ENCODE measurements at places on chromosomes 3 and 15.

DNA sequence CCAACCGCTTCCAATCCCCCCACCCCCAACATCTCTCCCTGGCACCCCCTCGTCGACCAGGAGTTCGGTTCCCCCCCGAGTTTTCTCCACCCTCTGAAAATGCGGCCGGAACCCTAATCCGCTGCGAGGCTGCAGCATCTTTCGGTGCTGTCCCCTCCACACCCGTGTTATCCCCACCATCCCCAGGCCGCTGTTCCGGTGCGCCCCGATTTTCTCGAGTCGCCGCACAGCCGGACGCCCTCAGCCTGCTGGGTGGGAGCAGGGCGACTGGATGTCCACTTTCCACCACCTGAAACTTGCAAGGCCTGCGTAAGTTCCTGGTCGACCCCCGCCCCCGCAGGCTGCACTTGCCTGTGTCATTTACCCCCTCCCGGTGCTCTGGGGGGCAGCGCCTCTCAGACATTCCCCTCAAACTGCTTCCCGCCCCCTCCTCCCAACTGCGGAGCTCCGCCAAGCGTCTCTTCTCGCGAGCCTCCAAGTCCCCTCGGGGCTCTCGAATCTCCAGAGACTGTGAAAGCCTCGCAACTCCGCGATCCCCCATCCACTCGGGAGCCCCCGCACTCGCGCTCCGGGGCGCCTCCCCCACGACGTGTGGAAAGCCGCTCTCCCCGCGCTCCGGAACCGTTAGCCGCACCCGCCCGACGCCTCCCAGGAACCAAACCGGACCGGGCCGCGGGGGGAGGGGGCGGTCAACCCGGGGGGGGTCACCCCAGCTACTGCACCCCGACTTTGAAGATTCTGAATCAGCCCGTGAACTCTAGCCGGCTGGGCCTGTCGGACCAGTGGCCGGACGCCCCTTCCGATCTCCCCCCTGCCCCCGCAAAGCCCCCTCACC is 566 bp downstream of the ETV5 start:
- DNase-seq = peak; percentile 77

DNA sequence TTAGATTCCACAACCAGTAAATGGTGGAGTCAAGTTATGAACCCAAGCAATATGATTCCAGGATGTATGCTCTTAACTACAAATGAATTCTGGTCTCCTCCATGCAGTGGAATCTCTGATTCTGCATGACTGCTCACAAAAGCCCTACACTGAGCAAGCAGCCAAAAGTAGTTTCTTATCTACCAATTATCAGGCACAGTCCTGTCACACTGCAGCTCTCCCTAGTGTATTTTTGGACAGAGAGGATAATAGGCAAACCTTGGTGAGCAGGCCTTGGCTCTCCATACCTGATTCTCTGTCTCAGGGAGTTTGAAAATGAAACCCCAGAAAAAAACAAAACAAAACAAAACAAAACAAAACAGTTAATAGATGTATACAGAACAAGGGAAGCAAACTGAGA is 3.5 kb upstream of the SSR3 start:
- no peak for DNase-seq

DNA sequence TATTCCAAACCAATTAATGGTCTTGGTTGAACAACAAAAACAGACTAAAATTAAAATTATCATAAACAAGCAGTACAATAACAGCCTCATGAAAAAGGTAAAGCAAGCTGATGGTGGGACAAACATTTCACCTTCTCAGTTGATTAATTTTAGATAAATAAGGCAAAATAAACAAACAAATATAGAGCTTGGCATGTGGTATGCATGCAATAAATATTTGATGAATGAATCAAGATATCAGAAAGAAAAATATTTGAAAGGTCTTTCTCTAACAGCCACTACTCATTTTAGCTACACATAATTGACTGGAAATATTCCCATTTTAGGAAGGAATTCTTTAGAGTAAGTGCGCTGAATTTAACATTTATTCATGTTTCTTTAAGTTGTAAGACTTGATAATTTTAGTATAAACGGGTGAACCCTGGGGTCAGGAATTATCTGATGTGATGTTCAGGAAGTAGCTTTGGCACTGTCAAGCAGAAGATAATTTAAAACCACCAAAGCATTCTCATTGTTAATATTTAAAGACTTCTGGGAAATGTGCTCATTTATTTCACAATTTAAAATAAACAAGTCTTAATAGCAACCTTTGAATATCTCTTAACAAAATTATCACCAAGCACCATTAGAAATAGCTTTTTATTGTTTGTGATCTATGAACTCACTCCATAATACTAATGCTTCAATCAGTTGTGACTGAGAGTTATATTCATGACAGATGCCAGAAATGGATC is 372.3 kb upstream of the TGFBR2 start:
- no peak for DNase-seq

GRCh38 chr3:37912052-37912733 is 50.5 kb downstream of the CTDSPL start:
- no peak for DNase-seq

- DNase-seq = no peak
Observed at GRCh38 chr3:133996251-133996661, 33.5 kb downstream of the SLCO2A1 start.

- no peak for DNase-seq
Observed at GRCh38 chr15:68795298-68795848, 25.3 kb downstream of the ANP32A start.

GRCh38 chr3:49867871-49868321 is 1.8 kb downstream of the CAMKV start:
- DNase-seq = peak; percentile 61

DNA sequence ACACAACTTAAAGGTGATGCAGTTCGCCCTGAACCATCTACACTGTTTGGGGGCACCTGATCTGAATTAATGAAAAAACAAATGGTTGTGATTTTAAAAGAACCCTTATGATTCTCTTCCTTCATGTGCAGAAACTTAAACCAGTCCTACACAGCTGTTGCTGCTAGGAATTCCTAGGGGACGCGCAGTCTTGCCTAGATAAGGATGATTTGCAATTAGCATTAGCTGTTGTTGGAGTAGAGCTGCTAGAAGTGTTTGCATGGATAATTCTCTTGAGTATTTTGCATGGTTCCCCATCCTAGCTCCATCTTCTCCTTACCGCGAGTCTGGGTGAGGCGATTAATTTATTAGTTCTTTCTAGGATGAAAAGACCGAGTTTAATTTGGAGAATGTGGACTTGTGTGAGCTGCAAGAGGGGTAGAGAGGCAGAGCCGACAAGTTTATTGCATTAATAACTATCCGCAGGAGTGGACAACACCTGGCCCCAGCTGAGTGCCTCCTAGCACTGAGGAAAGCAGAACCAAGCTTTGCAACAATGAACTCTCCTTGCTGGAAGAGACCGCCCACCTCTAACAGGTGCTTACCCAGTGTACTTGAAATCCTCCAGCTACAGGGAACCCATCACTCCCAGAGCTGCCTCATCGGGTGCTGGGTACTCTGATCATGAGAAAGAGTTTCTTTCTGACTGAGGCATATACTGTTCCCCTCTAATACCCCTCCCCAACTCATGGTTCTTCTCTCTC is 75.0 kb upstream of the WNT7A start:
- no peak for DNase-seq

GRCh38 chr15:74631935-74632560 is 16.4 kb downstream of the CLK3 start:
- DNase-seq = peak; percentile 48

- DNase-seq = no peak
Observed at GRCh38 chr15:64930019-64930652, 18.4 kb downstream of the ANKDD1A start.

GRCh38 chr3:121998030-121998580 is 23.9 kb downstream of the ILDR1 start:
- DNase-seq = peak; percentile 14

DNA sequence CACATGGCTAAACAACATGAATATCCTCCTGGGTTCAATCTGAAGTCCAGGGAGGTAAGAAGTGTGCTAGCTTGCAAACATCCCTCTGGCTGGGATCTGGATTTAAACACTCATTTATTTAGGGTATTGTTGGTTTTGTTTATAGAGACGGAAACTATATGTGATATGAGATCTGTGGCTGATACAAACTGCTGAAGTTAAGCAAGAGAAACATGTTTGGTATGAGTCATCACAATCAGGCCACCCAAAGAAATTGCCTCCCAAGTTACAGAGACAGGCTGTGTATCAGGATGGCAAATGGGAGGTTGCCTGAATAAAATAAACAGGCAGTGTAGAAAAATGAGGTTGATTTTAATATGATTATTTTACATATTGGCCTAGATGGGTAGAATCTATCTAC is 562.1 kb downstream of the IGSF11 start:
- no peak for DNase-seq

DNA sequence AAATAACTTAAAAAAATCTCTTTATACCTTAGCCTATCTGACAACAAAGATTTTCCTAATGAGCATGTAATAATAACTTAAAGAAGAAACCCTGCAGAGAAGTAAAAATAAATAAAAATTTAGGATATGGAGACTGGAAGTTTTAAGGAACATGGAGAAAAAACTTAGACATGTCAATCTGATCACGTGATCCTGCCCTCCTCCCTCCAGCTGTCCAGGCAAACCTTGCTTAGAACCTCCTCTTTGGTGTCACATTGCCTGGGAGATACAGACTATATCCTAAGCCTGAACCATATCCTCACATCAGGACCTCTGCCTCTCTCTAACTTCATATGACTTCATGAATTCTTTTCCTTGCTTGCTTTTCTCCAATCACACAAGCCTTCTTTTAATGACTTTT is 275.5 kb downstream of the CNTN3 start:
- DNase-seq = no peak

GRCh38 chr3:171458071-171458863 is 1.9 kb downstream of the TNIK start:
- DNase-seq = no peak

DNA sequence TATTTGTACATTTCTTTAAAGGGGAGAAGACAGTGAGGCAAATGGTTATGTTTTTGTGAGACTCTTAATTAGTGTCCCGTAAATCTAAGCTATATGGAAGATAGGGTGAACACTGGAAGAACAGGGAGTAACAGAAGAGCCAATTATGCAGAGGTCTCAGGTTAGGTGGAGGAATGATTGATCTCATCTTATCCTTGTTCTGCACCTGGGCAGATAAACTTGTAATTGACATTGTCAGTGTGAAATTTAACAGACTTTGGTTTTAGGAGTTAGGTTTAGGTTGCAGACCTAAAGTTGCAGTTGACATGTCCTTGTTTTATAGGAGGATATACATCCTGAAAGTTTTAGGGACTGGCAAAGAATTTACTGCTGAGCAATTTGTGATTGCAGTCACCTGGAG is 3.1 kb upstream of the TWF2 start:
- DNase-seq = no peak

DNA sequence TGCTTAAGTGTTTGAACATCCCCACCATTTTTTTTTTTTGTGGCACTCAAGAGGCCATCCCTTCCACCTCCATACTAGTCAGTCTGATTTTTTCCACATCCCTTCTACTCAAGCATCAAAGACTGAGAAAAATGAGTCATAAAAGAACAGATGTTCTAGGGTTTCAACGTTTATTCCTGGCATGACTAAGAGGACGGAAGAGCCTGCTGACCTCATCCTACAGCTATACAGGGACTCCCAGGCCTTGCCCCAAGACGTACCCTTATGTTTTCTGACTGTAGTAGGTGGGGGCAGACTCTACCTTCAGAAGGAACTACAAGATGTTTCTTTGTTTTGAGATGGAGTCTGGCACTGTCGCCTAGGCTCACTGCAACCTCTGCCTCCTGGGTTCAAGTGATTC is 3.3 kb upstream of the ITPKA start:
- DNase-seq = peak; percentile 99

DNA sequence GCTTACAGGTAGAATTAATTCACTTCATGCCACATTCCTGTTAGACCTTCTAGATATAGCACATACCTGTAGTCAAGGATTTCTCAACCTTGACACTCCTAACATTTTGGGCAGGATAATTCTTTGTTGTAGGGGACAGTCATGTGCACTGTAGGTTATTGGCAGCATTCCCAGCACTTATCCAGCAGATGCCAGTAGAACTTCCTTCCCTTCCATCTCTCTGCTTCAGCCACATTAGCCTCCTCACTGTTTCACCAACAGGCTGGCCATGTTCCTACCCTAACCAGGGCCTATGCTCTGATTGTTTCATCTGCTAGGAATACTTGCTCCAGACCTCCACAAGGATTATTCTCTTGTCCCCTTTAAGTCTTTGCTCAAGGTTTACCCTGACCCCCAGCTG is 68.0 kb upstream of the STAC start:
- no peak for DNase-seq

DNA sequence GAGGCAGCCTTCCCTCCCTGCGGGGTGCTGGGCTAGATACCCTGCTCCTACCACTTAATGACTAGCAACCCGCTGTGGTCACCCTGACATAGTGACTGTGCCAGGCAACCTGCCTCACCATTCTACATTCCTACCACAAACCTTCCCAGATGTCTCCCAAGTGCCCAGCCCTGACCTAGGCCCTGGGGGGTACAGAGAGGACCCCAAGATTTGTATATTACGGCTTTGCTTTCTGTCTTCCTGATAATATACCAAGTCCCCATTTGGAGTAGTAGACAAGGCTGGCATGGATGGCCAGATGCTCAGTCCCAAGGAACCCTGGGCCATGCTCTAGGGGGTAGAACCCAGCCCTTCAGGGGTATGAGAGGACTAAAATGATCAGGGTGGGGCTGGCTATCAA is 31.0 kb downstream of the ESYT3 start:
- no peak for DNase-seq

DNA sequence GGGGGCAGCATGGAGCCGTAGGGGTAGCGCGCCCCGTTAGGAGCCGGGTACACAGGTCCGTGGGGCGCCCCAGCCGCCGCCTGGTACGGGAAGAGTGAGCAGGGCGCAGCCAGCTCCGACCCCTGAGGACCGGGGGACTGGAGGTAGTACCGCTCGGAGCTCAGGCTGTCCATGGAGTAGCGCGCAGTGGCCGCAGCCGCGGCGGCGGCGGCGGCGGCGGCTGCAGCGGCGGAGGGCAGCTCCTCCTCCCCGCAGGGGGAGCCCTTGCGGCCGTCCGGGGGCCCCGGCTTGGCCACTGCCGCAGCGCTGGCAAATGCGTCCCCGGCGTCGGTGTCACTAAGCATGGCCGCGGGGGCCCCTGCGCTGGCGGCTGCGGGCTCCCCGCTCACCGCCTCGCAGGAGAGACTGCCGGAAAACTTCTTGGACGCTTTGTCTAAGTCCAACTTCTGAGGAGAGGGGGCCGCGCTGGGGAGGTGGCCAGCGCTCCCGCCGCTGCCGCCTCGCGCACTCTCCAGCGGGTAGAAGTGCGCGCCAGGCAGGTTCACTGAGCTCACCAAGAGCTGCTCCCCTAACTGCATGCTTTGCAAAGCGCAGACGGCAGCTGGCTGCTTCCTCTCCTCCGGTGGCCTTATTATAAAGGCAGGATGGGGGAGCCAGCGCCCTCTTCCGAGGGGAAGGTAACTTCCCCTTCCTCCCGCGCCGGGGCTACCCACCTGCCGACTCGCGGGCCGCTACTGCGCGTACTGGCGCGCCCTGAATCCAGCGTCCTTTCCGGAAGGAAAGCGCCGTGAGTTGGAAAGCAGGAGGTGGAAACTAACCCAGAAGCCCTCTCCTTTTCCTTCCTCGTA is at the start of gene EOMES:
EOMES (minus strand) TSS at position 607 of the 848 bp plus-strand sequence; CDS start at position 578, 29 bp downstream.
- peak; percentile 54 for DNase-seq

- DNase-seq = no peak
Observed at GRCh38 chr3:129686941-129687340, 80.5 kb upstream of the PLXND1 start.

- no peak for DNase-seq
Observed at GRCh38 chr15:53218666-53219580, 428.8 kb upstream of the ONECUT1 start.

- DNase-seq = no peak
Observed at GRCh38 chr3:17986348-17986816, 244.0 kb upstream of the TBC1D5 start.

- no peak for DNase-seq
Observed at GRCh38 chr15:25510146-25510545, 71.3 kb upstream of the UBE3A start.
